ENCODE measurements at places on chromosomes 4 and X. TPM values are rescaled to one million over a fixed set of nuclear protein-coding genes. Genes with fewer than 3 reads are reported as not detected.
A peak's percentile ranks its signal among the peaks of the same experiment; 100 is the strongest.

GRCh38 chr4:141179474-141180373 is 41.0 kb upstream of the ZNF330 start:
- DNase-seq: no peak

DNA sequence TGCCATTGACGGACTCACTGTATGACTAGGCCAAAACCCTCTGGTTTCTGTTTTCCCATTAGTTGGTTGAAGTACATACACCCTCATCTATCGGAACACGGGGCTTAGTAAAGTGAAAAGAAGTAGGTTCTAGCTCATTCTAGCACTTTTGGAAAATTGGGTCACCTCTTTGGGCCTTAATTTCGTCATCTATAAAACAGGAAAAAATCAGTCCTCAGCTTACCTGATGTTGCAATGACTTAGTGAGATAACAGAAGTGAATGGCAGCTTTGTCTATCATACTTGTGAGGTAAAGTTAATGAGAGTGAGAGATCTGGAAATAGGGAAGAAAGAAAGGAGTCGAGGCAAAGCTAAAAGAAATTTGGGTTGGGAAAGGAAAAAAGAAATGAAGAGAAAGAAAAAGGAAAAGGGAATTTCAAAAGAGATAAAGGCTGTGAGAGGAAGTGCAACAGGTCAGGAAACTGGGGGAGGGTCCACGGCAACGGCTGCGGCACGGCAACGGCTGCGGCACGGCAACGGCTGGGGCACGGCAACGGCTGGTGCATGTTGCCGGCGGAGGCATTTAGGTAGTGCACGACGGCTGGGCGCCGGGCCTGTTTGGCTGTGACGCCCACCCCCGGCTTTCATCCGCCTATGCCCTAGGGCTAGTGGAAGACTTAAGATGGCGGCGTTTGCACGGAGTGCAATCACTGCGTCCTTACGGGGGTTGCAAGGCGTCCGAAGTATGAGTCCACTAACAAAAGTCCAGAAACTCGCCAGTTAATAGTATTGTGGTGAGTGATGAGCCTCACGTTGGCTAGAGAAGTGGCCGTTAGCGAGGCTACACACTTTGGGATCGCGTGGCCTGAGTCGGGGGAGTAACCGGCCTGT is 360.1 kb upstream of the ZCCHC13 start:
- DNase-seq: peak; percentile 98

SYP gene
- polyA plus RNA-seq: 2.1 TPM

GRCh38 chr4:143343276-143343831 is 6.7 kb downstream of the GAB1 start:
- DNase-seq: no peak

GRCh38 chr4:43224559-43224958 is 332.0 kb downstream of the GRXCR1 start:
- DNase-seq: no peak

TCEAL6 gene
- not detected for polyA plus RNA-seq

DNA sequence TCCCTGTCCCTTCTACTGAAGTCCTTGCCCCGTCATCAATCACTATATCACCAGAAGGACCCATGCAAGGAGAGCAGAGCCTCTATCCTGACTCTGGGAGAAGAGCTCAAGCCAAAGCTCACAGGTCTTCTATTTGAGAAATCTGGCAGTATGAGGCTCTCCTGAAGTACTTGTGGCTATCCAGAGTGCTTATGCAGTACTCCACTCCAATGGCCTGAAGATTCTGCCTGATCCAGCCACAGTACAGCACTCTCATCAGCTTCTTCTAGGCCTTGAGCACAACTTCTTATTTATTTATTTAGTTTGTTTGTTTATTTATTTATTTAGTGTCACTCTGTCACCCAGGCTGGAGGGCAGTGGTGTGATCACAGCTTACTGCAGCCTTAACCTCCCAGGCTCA is 13.0 kb downstream of the USP26 start:
- no peak for DNase-seq

POLR2B gene
- polyA plus RNA-seq: 27.4 TPM

- DNase-seq: no peak
Measured at GRCh38 chrX:63718010-63718694, 66.9 kb downstream of the ARHGEF9 start.

GYPB gene
- polyA plus RNA-seq: not detected

DNA sequence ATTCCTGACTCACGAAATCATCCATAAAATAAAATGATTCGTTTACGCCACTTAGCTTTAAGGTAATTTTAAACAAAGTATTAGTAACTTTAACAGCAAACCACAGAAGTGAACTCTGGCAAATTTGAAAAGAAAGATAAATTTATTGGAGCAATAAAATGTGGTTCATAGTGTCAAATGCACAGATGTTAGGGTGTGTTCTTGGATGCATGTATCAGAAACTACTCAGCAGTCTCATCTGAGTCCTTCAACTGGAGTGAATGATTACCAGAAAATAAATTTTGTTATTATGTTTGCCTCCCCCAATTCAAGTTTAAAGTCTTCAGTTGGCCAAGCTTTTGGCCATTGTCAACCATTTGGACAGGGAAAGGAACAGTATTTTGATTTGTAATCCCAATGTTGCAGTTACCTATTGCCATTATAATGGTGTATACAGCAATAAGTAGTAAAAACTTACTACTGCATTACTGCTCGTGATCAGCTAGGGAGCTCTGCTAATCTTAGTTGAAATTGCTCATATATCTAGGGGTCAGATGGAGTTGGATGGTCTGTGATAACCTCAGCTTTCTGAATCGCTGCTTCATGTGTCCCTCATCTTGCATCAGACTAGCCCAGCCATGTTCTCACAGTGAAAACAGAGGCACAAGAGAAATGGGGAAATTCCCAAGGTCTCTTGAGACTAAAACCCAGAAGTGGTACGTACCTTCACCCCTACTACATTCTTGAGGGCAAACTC is 254.6 kb upstream of the KCNIP4 start:
- no peak for DNase-seq

SCD5 gene
- polyA plus RNA-seq: 1.4 TPM

GRCh38 chrX:40474205-40474626 is 106.6 kb upstream of the ATP6AP2 start:
- no peak for DNase-seq

DNA sequence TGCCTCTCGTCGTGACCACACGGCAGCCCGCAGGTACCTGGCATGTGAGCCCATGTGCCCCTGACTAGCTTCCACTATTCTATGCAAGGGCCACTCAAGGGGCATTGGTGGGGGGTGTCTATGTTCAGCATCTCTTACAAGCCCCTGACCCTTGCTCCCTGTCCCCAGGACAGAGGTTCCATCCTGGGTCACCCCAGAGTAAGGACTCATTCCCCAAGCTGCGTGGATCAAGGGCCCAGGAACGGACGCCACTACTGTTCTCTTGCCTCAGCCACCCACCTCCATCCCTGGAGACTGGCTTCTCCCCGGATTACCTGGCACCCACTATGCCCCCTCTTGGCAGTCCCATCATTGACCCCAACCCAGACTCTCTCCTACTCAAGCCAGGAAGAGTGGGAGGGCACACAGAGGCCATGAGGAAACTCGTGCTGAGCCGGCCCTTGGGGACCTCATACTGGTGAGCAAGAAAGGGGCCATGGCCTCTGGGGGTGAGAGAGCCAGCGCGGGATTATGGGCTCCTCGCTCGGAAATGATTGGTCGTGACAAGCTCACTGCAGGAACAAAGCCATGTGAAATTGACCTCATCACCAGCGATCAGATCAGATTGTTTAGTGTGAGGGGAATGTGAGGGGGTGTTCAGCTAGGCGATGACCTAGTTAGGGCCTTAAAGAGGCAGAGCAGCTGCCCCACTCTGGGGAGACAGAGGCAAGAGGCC is 50.1 kb upstream of the PJA1 start:
- DNase-seq: no peak

DNA sequence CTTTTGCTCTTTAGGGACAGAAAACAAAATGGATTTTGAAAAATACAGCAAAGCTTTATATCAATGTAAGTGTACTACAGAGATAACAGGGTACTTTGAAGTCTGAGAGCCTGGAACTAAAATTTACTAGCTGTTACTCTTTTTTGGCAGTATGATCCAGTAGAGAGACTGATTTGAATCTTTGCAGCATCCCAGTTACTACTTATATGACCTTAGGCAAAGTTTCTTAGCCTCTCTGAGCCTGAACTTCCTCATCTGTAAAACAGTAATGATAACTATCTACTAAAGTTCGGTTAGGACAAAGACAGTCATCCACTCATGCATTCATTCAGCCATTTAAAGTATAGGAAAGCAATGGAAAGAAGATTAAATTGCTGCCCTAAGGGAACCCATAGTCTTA is 10.1 kb downstream of the BRWD3 start:
- DNase-seq: no peak

GRCh38 chr4:145564540-145564939 is 54.6 kb upstream of the MMAA start:
- DNase-seq: no peak

- DNase-seq: no peak
Measured at GRCh38 chr4:180465364-180465763, 1777.8 kb upstream of the TENM3 start.

- DNase-seq: no peak
Measured at GRCh38 chrX:153226344-153227185, 47.5 kb downstream of the MAGEA1 start.

- DNase-seq: no peak
Measured at GRCh38 chr4:81756973-81757372, 285.3 kb upstream of the RASGEF1B start.

SORCS2 gene
- 0.52 TPM for polyA plus RNA-seq

GRCh38 chrX:110877326-110877725 is 81.7 kb upstream of the CHRDL1 start:
- no peak for DNase-seq

DNA sequence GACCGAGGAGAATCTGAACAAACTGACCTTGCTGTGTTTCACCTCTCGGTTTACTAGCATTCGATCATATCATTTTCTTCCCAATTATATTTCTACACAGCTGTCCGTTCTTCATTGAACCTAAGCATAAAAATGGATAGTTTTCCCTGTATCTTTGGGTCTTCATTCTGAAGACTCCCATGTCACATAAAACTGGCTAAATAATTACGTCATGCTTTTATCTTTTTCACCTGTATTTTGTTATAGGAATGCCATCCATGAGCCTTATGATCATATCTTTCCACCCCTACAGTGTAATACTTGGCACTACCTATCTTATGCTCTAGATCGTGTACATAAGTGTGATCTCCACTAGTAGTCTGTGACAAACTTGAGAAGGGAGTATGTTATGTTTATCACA is 456.1 kb downstream of the FGF13 start:
- DNase-seq: no peak

CCDC158 gene
- not detected for polyA plus RNA-seq

DNA sequence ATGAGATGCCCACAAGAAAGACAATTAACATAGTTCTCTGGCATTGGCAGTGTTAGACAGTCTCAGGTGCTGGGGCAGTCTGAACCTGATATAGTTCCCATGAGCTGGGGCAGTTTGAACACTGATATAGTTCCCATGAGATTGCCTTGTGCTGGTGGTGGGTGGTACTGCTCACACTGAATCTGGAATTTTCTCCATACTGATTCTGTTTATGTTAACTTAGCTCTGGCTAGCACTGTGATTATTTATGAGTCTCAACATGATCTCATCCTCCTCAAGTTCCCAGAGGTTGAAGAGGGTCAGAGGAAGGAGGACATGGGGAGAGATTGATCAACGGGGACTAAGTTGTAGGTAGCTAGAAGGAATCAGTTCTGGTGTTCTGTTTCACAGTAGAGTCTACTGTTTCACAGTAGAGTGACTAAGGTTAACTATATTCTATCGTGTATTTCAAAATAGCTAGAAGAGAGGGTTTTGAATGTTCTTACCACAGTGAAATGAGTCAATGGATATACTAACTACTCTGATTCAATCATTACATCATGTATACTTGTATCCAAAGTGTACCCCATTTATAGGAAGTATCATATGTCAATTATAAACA is 379.9 kb downstream of the ADAM29 start:
- DNase-seq: no peak

All from spleen (tissue), 13 donors.